ENCODE measurements at places on chromosomes 13 and 19.

DNA sequence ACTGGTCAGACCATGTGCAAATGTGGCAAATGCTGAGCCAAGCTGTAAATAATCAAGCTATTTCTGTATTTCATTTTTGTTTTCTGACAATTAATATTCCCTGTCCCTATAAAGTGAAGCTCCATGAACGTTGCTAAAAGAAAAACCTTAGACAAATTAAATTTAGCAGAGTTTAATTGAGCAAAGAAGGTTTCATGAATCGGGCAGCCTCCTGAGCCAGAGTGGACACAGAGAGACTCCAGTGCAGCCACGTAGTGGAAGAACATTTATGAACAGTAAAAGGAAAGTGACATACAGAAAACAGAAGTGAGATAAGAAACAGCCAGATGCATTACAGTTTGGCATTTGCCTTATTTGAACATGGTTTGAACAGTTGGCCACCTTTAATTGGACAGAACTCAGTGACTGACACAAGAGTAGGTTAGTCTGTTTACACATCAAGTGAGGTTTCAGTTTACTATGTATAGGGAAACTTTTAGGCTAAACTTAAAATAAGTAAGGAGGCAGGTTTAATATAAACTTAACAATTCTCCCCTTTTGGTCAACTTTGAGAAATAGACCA is 69.7 kb downstream of the UFM1 start:
- no peak for DNase-seq

DNA sequence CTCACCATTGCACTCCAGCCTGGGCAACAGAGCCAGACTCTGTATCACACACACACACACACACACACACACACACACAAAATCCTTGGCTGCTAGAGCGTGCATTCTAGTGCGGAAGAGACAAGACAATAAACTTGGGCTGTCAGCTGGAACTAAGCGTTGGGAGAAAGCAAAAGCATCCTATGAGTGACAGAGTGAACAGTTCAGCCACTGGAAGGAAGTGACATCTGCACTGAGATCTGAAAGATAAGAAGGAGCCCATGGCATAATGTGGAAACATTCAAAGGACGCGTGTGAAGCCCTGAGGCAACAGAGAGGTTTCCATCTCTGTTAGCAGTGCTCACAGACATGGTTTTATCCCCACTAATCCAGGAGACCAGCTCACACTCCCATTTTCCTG is 3.5 kb upstream of the SLC1A5 start:
- peak; percentile 25 for DNase-seq

- no peak for DNase-seq
These were observed 201.5 kb downstream of the TM9SF2 start for GRCh38 chr13:99702687-99703319.

DNA sequence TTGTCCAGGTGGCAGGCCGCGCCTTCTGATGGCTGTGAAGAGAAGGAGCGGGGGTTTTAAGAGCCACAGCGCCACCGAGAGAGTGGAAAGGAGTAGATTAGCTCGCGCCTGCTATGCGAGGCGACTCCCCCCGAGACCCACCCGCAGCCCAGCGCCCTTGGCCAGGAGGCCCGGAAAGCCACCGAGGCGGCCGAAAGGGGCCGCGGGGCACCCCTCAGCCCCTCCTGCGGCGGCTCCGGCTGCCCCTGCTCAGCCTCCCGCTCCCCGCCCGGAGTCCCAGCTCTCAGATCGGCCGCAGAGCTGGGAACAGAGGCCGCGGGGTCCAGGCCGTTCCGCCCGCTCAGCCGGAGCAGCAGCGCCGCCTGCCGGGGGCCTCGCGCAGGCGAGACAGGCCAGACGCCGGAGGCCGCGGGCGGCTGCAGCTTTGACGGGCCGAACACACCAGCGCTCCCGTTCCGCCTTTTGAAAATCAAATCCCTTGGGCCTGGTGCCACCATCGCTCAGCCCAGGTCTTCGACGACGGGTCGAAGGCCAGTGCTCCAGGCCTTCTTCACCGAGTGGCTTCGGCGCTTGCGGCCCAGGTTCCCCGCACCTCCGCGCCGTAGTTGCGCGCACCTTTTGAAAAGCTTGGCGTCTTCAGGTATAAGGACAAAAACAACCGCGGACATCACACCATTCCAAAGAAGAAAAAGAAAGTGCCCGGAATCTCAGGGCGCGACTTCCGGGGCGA is 15.3 kb downstream of the CDX2 start:
- peak; percentile 59 for DNase-seq

- peak; percentile 22 for DNase-seq
These were observed at the start of gene PNMA8A for GRCh38 chr19:46471116-46471733. Gene PNMA8A (minus strand): TSS chr19:46471563. CDS start chr19:46471035, 528 bp downstream.

GRCh38 chr13:23632741-23633140 is 62.5 kb downstream of the TNFRSF19 start:
- DNase-seq: no peak

DNA sequence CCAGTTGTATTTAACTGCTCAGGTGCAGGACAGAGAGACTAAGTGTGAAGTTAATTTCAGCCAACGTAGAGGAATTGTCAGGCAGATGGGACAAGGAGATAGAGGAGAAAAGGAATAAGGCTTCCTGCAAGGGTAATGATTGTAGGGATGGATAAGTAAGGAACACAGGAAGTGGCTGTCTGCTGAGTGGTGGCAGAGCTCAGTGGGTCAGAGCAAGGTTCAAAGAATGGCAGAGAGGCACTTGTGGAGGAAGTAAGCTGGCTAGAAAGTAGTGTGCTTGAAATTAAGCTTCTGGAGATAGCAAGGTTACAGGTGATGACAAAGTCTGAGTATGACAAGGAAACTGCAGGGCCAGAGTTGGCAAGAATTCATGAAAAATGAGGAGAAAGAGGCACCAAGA is 47.9 kb downstream of the USPL1 start:
- no peak for DNase-seq

DNA sequence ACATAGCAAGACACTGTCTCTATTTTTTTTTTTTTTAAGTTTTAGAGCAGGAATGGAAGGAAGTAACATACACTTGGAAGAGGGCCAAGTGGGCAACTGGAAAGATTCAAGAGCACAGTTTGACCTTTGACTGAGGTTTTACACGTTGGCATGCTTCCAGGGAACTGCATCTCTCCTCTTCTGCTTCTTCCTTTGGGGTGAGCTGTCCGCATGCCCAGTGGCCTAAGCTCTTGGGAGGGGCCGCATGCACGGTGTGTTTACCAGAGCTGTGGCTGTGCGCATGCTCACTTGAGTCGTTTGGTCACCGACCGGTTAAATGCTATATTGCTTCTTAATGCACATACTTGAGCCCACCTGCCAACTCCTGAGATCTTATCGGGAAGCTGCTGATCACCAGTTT is 727.7 kb downstream of the UQCRFS1 start:
- DNase-seq: no peak

- no peak for DNase-seq
These were observed 37.1 kb downstream of the ESD start for GRCh38 chr13:46759846-46760245.

DNA sequence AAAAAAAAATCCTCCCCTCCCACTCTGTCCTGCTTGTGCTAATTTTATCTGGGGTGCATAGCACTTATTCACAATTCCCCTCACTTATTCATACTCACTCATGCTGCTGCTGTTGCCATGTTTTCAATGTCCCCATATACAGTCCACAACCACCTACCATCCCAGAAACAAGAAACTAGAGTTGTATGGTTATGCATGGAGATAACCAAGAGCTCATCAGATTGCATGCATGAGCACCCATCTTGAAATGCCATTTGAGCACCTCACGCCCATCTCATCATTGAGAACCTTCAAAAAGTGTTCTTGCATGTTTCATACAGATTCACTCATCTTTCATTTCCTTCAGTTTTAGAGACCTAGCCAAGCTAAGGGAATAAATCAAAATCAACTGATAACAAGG is 15.1 kb upstream of the N4BP2L2 start:
- no peak for DNase-seq
